ENCODE measurements at places on chromosomes 4 and X.

DNA sequence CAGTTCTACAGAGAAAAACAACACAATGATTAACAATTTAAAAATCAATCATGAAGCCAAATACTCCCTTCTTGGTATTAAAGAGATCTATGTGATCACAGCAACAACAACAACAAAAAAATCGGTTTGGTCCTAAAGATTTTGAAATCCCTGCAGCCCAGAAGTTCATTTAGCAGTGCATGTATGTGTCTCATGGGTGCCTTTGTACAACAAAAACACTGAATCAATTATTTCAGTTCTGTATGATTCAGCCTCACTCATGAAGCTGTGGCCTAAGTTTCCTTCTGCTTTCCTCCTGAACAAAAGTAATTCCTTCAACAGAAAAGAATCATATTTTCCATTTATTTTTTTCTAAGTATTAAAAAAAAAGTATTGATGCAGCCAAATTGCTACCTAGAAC lies 393.4 kb upstream of the NDST3 start:
- DNase-seq: no peak

GRCh38 chrX:77389891-77390290 lies 57.3 kb upstream of the FGF16 start:
- DNase-seq: no peak

DNA sequence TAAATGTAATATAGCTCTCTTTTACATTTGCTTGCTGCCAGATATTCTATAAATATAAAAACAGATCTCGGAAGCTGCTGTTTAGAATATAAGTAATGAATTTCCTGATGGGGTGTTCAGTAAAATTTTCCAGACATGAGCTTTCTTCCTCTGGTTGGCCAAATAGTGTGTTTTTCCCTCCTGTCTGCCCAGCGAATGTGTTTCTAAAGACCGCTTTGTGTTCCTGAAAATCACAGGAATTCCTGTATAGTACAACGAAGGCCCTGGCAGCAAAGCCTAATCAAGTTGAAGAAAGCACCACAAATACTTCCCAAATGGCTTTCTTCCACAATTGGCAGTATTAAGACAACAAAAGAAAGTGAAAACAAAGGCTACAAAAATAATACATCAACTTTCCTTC lies 494.1 kb downstream of the INPP4B start:
- DNase-seq: no peak

DNA sequence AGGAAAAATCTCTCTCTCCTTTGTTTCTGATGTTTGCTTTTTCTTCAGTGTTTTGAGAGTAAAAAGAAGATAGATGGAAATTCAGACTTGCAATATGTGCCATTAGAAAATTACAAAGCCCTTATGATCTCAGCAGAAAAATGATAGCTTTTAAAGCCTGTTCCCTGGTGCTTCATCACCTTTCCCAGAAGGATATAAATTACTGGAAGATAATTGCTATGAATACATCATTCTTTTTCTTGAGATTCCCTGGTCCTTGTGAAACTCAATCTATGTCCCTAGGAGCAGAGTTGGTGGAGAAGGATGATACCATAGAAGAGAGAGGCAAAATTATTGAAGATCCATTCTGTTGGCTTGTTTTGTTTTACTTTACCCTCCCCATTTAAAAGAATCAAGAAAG lies 86.5 kb downstream of the GLRA3 start:
- no peak for DNase-seq

DNA sequence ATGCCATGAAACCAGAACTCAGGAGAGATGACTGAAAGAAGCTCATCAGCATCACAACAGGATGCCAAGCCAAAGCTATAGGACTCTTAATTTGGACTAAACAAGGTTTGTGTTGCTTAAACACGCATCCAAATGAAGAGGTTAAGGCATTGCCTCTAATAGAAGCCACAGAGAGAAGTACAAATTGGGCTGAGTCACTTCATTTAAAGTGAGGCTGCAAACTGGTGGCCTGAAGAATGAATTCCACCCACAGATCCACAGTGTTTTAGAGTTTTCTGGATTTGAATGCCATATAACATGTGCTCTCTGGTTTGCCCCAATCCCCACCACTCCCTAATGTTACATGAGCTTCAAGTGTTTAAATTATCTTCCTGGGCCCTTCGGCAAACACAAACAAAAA lies 103.5 kb downstream of the FIP1L1 start:
- DNase-seq: no peak

GRCh38 chr4:3363411-3364141 lies 70.8 kb downstream of the RGS12 start:
- no peak for DNase-seq

GRCh38 chr4:90960840-90961239 lies 833.6 kb downstream of the CCSER1 start:
- no peak for DNase-seq

- DNase-seq: no peak
Observed at GRCh38 chrX:11064851-11065600, 46.1 kb upstream of the HCCS start.

- no peak for DNase-seq
Observed at GRCh38 chrX:124362761-124363160, 16.4 kb downstream of the SH2D1A start.

GRCh38 chrX:17242470-17242869 lies 132.5 kb upstream of the NHS start:
- DNase-seq: peak; percentile 35

- peak; percentile 17 for DNase-seq
Observed at GRCh38 chrX:11770320-11770719, 12.3 kb downstream of the MSL3 start.
